Kidney (tissue), 22 donors: ENCODE measurements at places on chromosomes 16 and 17. TPM values are rescaled to one million over a fixed set of nuclear protein-coding genes. Genes with fewer than 3 reads are reported as not detected.

SSTR5 gene
- total RNA-seq = 6.7 TPM

NPIPA5 gene
- total RNA-seq = 11.0 TPM

TLCD2 gene
- total RNA-seq = 6.2 TPM

ADGRG1 gene
- total RNA-seq = 351 TPM

DNAH17 gene
- 0.09 TPM for total RNA-seq

SNRNP25 gene
- 14.7 TPM for total RNA-seq

PRRT2 gene
- 1.9 TPM for total RNA-seq

KRTAP9-8 gene
- total RNA-seq = not detected

PLA2G10 gene
- total RNA-seq = not detected

TNFRSF13B gene
- 1.4 TPM for total RNA-seq

FGF11 gene
- 1.4 TPM for total RNA-seq

CBX8 gene
- total RNA-seq = 6.2 TPM

DHRS7C gene
- not detected for total RNA-seq

SBK1 gene
- total RNA-seq = 2.5 TPM

ALDH3A1 gene
- total RNA-seq = 1.4 TPM

FN3K gene
- 33.3 TPM for total RNA-seq

TMEM88 gene
- total RNA-seq = 17.6 TPM

CDH8 gene
- 0.19 TPM for total RNA-seq

SLC47A1 gene
- total RNA-seq = 26.0 TPM

SPNS2 gene
- total RNA-seq = 60.5 TPM

TUBB3 gene
- total RNA-seq = 35.0 TPM

PRSS36 gene
- total RNA-seq = 4.1 TPM

ANKRD40CL gene
- not detected for total RNA-seq

RND2 gene
- total RNA-seq = 0.63 TPM

TP53TG3C gene
- not detected for total RNA-seq

TMC5 gene
- total RNA-seq = 6.6 TPM

EPN3 gene
- total RNA-seq = 5.0 TPM

SOST gene
- total RNA-seq = 0.09 TPM

KRTAP1-1 gene
- total RNA-seq = not detected

GPR142 gene
- not detected for total RNA-seq

WNT3 gene
- 0.38 TPM for total RNA-seq

MBTD1 gene
- total RNA-seq = 14.9 TPM

CCL14 gene
- total RNA-seq = 134 TPM

MEOX1 gene
- total RNA-seq = 1.4 TPM

PRAC1 gene
- total RNA-seq = not detected

MMP28 gene
- 4.5 TPM for total RNA-seq

ZNF668 gene
- total RNA-seq = 6.4 TPM

PMFBP1 gene
- 0.69 TPM for total RNA-seq

MT1E gene
- 258 TPM for total RNA-seq

KRTAP1-4 gene
- total RNA-seq = not detected

SEPTIN12 gene
- total RNA-seq = not detected

P2RX1 gene
- total RNA-seq = 11.2 TPM

CDH13 gene
- total RNA-seq = 13.8 TPM

RAB34 gene
- 119 TPM for total RNA-seq

MEIOC gene
- 0.28 TPM for total RNA-seq

HSF5 gene
- total RNA-seq = 0.19 TPM

IGF2BP1 gene
- total RNA-seq = 1.3 TPM

GAST gene
- not detected for total RNA-seq
